Progenitor cell of endocrine pancreas (in vitro differentiated cells): ENCODE measurements at places on chromosomes 13 and 19. TPM values are rescaled to one million over a fixed set of nuclear protein-coding genes. Genes with fewer than 3 reads are reported as not detected.
A peak's percentile ranks its signal among the peaks of the same experiment; 100 is the strongest.

GRCh38 chr13:86892330-86892729, 778.8 kb upstream of the SLITRK5 start:
- H3K4me1 ChIP-seq = no peaks in the 10 kb centered on the region
- no peak for DNase-seq
- no peak overlapping the region for H3K27ac ChIP-seq
- no peaks in the 10 kb centered on the region for H3K36me3 ChIP-seq
- no peak overlapping the region for H3K4me3 ChIP-seq

DNA sequence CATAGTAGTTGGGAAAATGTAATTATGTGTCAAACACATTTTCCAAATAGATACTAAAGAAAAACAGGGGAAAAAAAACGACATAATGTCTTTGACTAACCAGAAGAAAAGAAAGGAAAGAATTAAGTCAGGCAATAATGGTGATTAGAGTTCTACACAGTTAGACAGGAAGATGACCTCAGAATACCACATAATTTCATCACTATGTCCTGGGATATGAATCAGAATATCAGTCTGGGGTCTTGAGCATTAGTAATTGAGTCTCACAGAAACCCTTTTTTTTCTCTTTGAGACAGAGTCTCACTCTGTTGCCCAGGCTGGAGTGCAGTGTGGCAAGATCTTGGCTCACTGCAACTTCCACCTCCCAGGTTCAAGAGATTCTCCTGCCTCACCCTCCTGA, 503.4 kb downstream of the SLITRK1 start:
- H3K4me3 ChIP-seq = no peak overlapping the region
- peaks cover 5% of the 10 kb centered on the region for H3K4me1 ChIP-seq
- no peaks in the 10 kb centered on the region for H3K36me3 ChIP-seq
- H3K27me3 ChIP-seq = no peaks in the 10 kb centered on the region
- no peak for DNase-seq

DNA sequence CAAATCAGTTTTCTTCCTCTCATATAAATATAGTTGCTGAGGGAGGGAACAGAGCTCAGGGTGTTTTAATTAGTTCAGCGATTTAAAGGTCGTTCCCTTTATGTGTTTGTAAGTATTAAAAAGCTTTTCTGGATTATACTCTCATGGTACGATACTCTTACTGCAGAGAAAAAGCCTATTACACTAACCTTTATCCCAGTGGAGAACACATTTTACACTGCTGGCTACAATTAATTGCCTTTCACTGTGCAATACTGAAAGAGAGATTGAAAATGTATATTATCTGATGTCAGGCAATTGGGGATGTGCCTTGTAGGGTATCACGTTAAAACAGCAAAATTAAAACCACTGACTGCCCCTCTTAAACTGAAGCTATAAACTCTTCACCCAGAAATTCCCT, 526.9 kb upstream of the SGCG start:
- no peak overlapping the region for H3K4me3 ChIP-seq
- no peak for DNase-seq
- H3K36me3 ChIP-seq = no peaks in the 10 kb centered on the region
- no peaks in the 10 kb centered on the region for H3K27me3 ChIP-seq
- H3K4me1 ChIP-seq = no peaks in the 10 kb centered on the region

GRCh38 chr13:55981381-55981780, 1159.3 kb upstream of the PRR20A start:
- no peak overlapping the region for H3K4me3 ChIP-seq
- H3K27me3 ChIP-seq = no peaks in the 10 kb centered on the region
- no peaks in the 10 kb centered on the region for H3K36me3 ChIP-seq
- H3K4me1 ChIP-seq = no peaks in the 10 kb centered on the region
- no peak overlapping the region for H3K27ac ChIP-seq
- no peak for DNase-seq

DNA sequence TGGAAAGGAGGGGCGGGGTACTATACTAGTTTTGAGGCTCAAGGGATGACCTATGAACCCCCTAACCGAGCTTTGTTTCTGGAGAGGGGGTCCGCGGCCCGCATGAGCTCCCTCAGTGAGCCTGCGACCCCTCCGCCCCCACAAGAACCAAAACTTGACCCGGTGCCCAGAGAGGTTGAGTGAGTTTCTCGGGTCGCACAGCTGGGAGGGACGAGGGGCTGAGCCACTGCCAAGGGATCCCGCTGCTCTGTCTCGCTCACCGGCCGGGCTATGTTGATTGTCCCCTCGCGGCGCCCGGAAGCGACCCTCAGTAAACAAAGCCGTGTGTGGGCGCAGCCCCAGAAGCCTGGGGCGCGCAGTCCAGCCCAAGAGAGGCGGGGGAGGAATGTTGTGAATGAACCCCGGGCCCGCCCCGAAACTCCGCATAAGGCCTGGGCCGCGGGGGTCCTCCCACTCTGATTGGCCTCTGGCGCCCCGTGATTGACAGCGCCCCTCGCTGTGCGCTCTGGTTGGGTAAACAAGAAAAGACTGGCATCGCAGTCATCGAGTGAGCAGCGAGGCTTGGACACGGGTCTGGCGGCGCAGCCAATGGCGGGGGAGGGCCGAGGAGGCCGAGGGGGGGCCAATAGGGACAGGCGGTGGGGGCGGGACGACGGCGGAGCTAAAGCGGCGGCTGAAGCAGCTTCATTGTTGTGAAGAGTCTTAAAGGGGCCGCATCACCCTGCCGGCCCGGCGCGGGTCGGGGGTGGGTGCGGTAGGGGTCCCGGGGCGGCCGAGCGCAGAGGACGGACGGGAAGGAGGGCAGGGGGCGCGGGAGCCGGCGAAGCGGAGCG, at the start of gene ZSWIM4:
TSS of gene ZSWIM4 (plus strand) at position 687 of the 833 bp plus-strand sequence. CDS start 206 bp downstream, outside the sequence.
- H3K36me3 ChIP-seq = peaks cover 1% of the 10 kb centered on the region
- peaks cover 11% of the 10 kb centered on the region for H3K4me1 ChIP-seq
- peak within 1 kb of the TSS; percentile 96 for H3K4me3 ChIP-seq
- peak within 1 kb of the TSS; percentile 99 for H3K27ac ChIP-seq
- DNase-seq = peak; percentile 96

GRCh38 chr13:26468265-26468801, 89.2 kb upstream of the WASF3 start:
- peaks cover 9% of the 10 kb centered on the region for H3K27me3 ChIP-seq
- H3K4me3 ChIP-seq = no peak overlapping the region
- H3K36me3 ChIP-seq = no peaks in the 10 kb centered on the region
- H3K27ac ChIP-seq = no peak overlapping the region

DNA sequence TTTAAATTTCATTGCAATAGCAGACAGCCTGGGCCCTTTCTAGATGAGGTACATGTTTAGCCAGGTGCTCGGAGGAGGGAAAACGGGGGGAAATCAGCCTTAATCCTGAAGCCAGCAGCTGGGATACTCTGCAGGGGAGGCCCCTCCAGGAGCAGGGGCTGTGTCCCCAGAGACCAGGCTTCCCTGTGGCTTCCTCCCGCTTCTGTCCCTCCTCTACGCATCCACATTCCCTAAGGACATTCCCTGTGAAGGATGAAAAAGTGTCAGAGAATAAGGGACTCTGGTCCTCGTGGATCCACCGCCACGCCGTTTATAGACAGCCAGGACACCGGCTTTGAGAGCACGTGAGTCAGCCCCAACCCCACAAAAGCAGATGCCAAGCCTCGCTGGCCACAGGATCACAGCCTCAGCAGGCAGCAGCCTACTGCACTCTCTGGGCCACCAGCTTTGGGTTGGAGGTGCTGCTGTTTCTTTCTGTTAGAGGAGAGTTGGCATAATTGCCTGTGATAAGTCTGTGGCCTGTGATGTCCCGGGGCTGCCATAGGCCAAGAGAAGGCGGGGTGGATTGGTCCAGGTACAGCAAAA, 36.7 kb upstream of the RANBP3 start:
- H3K4me3 ChIP-seq = no peak overlapping the region
- peaks cover 3% of the 10 kb centered on the region for H3K4me1 ChIP-seq
- peaks cover 10% of the 10 kb centered on the region for H3K36me3 ChIP-seq

DNA sequence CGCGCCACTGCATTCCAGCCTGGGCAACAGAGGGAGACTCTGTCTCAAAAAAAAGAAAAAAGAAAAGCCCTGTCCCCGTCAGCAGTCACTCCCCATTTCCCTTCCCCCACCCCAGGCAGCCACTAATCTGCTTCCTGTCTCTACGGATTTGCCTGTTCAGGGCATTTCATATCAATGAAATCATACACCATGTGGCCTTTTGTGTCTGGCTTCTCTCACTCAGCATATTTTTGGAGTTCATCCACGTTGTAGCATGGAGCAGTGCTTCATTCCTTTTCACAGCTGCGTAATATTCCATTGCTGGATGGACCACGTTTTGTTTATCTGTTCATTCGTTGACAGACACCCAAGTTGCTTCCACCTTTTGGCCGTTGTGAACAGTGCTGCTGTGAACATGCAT, 36.1 kb upstream of the KLF2 start:
- no peak for DNase-seq
- H3K4me1 ChIP-seq = peaks cover 3% of the 10 kb centered on the region
- H3K27ac ChIP-seq = no peak overlapping the region
- H3K4me3 ChIP-seq = no peak overlapping the region
- H3K36me3 ChIP-seq = no peaks in the 10 kb centered on the region
- H3K27me3 ChIP-seq = peaks cover 13% of the 10 kb centered on the region

- H3K4me3 ChIP-seq = peak overlapping the region; percentile 55
- peaks cover 9% of the 10 kb centered on the region for H3K4me1 ChIP-seq
- DNase-seq = no peak
- H3K36me3 ChIP-seq = no peaks in the 10 kb centered on the region
- H3K27ac ChIP-seq = peak overlapping the region; percentile 62
- peaks cover 35% of the 10 kb centered on the region for H3K27me3 ChIP-seq
Measured at GRCh38 chr19:11421371-11422098, 2.4 kb upstream of the RGL3 start.

DNA sequence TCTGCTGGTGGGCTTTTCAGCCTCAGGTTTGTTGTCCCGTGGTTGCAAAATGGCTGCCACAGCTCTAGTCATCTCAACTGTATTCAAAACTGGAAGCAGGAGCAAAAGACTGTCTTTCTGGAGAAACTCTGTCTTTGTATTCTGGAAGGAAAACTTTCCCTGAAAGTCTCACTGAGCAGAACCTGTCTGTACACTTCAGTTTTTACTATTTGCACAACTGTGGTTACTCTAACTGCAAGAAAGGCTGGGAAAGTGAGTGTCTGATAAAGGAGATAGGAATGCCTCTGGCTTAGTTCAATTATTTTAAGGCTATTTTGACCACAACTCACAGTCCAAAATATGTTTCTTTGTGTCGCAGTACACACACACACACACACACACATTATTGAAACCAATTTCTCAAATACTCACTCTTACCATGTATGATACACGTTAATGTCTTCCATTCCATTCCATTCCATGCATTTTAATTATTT, 49.7 kb upstream of the EHD2 start:
- peak overlapping the region; percentile 89 for H3K27ac ChIP-seq
- no peaks in the 10 kb centered on the region for H3K27me3 ChIP-seq
- no peak overlapping the region for H3K4me3 ChIP-seq
- H3K4me1 ChIP-seq = peaks cover 34% of the 10 kb centered on the region
- H3K36me3 ChIP-seq = peaks cover 7% of the 10 kb centered on the region
- DNase-seq = no peak

- peaks cover 18% of the 10 kb centered on the region for H3K27me3 ChIP-seq
- peaks cover 18% of the 10 kb centered on the region for H3K4me1 ChIP-seq
- no peak for DNase-seq
Measured at GRCh38 chr19:12790628-12791344, 500 bp upstream of the JUNB start.

GRCh38 chr19:30001301-30001700, 59.3 kb downstream of the URI1 start:
- H3K27me3 ChIP-seq = no peaks in the 10 kb centered on the region
- DNase-seq = no peak
- H3K36me3 ChIP-seq = peaks cover 42% of the 10 kb centered on the region
- H3K4me1 ChIP-seq = peaks cover 16% of the 10 kb centered on the region
- no peak overlapping the region for H3K4me3 ChIP-seq

GRCh38 chr19:49339301-49340068, 4.3 kb downstream of the CD37 start:
- H3K36me3 ChIP-seq = peaks cover 38% of the 10 kb centered on the region
- peak; percentile 44 for DNase-seq

DNA sequence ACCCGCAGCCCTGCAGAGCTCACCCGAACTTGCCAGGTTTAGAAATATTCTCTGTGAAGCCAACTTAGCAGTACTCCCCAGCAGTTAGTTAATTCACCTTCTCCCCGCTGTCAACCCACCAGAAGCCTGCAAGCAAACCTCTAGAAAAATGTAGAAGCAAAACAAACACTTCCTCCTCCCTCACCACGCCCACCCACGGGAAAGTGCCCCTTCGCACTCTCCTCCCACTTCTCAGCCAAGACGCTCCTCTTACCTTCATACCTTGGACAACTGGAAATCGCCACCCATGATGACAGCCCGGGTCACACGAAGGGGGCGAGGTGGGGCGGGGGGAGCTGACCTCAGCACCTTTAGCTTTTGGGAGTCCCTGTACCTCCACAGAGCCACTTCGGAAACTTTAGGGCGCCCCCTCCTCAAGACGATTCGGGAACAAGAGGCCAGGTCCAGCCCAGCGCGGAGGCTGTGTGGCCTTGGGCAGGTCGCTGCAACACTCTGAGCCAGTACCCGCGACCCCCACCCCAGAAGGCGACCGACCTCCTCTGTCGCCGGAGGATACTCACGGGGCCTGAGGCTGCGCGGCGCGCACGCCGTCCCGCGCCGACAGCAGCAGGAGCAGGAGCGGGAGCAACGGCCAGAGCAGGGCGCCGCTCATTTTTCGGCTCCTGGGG, 485 bp downstream of the CPAMD8 start:
- peak; percentile 23 for DNase-seq
- H3K27ac ChIP-seq = peak overlapping the region; percentile 0
- H3K36me3 ChIP-seq = peaks cover 15% of the 10 kb centered on the region
- H3K4me1 ChIP-seq = peaks cover 5% of the 10 kb centered on the region
- H3K27me3 ChIP-seq = peaks cover 16% of the 10 kb centered on the region
- H3K4me3 ChIP-seq = peak overlapping the region; percentile 81

- no peak for DNase-seq
- H3K27ac ChIP-seq = no peak overlapping the region
- no peak overlapping the region for H3K4me3 ChIP-seq
- H3K4me1 ChIP-seq = peaks cover 2% of the 10 kb centered on the region
- H3K36me3 ChIP-seq = no peaks in the 10 kb centered on the region
Measured at GRCh38 chr13:28560612-28561011, 65.7 kb upstream of the FLT1 start.

DNA sequence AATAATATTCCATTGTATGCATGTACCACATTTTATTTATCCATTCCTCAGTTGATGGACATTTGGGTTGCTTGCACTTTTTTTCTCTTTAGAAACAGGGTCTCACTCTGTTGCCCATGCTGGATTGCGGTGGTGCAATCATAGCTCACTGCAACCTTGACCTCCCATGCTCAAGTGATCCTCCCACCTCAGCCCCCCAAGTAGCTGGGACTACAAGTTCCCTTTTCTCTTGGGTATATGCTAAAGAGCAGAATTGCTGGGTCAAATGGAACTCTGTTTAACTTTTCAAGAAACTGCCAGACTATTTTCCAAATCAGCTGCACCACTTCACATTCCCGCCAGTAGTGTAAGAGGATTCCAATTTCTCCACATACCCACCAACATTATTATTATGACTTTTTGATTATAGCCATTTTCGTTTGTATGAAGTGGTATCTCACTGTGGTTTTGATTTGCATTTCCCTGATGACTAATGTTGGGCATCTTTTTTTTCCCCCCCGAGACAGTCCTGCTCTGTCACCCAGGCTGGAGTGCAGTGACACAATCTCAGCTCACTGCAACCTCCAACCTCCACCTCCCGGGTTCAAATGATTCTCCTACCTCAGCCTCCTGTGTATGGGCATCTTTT, 7.6 kb upstream of the IPO5 start:
- DNase-seq = no peak
- peaks cover 1% of the 10 kb centered on the region for H3K36me3 ChIP-seq
- no peaks in the 10 kb centered on the region for H3K4me1 ChIP-seq
- H3K27ac ChIP-seq = no peak overlapping the region
- no peak overlapping the region for H3K4me3 ChIP-seq
- peaks cover 3% of the 10 kb centered on the region for H3K27me3 ChIP-seq

SEMA6B gene
- 26.6 and 28.3 TPM in 2 replicates for total RNA-seq

KCNJ14 gene
- total RNA-seq = 2.0 TPM in 2 replicates

KLK4 gene
- not detected in 2 replicates for total RNA-seq

ELSPBP1 gene
- total RNA-seq = not detected in 2 replicates

HIPK4 gene
- 0.11 TPM in 1 of 2 replicates, not detected in the other for total RNA-seq
